ENCODE measurements at places on chromosomes 5 and 9.

- DNase-seq: peak; percentile 71
Observed at GRCh38 chr9:112546149-112547012, 59.8 kb downstream of the KIAA1958 start.

GRCh38 chr9:4297151-4297785 lies 2.6 kb downstream of the GLIS3 start:
- DNase-seq: peak; percentile 89

- no peak for DNase-seq
Observed at GRCh38 chr9:128729302-128729701, 5.4 kb upstream of the ZDHHC12 start.

- DNase-seq: peak; percentile 100
Observed at GRCh38 chr5:54761213-54761701, 224.1 kb downstream of the ESM1 start.

GRCh38 chr5:34843497-34843896 lies 4.5 kb downstream of the TTC23L start:
- DNase-seq: peak; percentile 24

DNA sequence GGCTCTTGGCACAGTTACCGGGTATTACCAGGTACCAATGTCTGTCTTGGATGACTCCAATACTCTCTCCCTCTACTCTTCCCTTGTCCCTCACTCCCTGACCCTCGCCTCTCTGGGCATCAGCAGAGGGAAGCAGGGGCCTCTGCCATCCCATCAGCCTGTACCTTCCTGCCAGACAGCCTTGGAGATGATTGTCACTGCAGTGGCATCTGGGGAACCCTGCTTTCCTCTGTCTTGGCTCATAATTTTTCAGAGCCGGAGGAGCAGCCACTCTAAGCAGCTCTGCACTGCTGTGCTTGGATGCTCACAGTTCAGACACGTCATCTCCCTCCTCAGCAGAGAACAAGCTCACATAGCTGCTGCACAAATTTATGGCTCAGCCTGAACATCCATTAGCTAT lies 274.1 kb downstream of the SMARCA2 start:
- DNase-seq: no peak

- DNase-seq: no peak
Observed at GRCh38 chr5:116135344-116135743, 50.5 kb downstream of the COMMD10 start.

GRCh38 chr9:116767219-116767618 lies 80.1 kb downstream of the TRIM32 start:
- DNase-seq: no peak

DNA sequence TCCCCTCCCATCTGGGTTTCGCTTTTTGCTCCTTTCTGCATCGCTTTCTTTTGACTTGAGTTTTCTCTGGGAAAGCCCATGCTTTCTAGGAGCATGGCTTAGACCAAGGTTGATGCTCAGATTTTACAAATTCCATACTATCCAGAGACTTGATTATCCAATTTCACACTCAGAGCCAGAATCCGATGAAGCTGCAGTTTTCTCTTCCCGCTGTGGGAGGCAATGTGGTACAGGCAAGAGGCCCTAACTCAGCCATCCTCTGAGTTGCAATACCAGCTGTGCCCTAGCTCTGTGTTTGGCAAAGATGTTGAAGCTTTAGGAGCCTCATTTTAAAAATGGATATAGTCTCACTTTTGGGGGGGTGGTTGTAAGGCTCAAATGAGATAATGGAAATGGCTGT lies 85.1 kb downstream of the BRINP1 start:
- peak; percentile 4 for DNase-seq

DNA sequence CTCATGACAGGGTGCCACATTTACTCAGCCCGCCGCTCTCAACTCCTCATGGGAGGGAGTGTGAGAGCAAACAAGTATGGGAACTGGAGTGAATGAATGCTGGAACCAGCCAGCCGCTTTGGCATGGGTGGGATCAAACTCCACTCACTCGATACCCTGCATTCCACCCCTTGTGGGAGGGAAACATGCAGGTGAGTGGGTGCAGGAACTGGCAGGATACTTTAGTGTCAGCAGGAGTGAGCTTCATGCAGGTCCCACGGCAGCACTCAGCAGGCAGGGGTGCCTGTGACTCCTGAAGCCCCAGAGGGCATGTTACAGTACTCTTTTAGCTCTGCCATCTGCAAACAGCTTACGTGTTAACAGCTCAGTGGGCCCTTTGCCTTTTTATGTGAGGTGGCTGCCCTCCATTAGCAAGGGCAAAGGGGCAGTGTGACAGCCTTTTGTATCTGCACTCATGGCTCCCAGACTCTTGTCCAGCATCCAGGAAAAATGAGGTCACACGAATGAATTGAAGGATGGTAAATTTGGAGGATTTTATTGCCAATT lies 433.2 kb upstream of the NMUR2 start:
- no peak for DNase-seq

DNA sequence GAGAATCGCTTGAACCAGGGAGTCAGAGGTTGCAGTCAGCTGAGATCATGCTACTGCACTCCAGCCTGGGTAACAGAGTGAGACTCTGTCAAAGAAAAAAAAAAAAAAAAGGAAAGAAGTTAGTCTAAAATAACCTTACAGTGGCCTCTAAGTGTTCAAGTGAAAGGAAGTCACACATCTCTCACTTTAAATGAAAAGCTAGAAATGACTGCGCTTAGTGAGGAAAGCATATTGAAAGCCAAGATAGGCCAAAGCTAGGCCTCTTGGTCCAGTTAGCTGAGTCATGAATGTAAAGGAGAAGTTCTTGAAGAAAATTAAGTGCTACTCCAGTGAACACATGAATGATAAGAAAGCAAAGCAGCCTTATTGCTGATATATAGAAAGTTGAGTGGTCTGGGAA lies 38.1 kb downstream of the ITGA1 start:
- no peak for DNase-seq

GRCh38 chr5:54659700-54660131 lies 142.2 kb downstream of the SNX18 start:
- DNase-seq: no peak

DNA sequence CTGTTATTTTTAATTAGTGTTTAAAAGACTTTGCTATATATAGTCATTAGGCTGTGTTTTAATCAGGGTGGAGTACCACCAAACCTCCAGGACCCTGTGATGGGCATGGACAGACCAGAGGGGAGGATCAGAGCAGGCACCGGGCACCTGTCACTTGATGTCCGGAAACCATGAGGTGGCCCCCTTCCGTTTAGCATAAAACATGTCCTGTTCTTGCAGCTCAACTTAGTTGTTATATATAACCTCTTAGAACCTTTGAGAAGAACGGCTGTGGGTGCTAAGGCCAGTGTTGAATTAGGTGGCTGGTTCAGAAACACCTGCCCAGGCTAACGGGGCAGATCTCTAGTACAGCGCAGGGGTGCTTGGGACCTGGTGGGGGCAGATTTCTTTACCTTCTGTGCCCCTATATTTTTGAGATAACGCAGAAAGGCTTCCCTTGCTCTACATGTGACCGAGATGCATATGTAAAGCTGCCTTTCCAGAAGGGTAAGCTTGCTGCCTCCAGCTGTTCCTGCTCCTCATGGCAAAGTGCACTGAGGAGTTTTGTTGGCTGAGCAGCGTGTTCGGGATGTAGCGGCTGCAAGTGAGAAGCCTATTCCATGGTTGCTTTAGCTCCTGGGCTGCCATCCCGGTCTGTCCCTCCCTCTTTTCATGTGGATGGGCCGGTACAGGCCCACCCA lies 255.5 kb downstream of the FANCC start:
- DNase-seq: no peak

DNA sequence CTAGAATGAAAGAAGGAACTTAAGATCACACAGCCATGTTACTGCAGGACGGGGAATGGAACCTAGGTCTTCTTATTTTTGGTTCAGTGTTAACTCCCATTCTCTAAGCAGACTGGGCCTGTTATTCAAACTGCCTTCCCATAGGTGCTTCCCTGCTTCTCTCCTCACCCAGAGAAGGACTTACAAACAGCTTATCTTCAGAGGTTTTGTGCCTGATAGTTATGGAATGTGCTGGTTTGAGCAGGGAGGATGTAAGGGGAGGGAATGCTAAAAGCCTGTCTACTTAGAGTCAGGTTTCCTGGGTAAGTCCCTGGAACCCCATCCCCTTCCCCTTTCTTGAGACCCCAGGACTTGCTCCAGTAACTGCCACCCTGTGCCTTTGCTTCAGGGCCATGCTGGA lies 4.2 kb upstream of the PSMD5 start:
- DNase-seq: no peak

GRCh38 chr5:176601901-176602482 lies 8.0 kb downstream of the GPRIN1 start:
- no peak for DNase-seq
